Neural crest cell (in vitro differentiated cells): ENCODE measurements at places on chromosomes 1 and 21.

GRCh38 chr1:87111659-87112371, 197.4 kb downstream of the HS2ST1 start:
- DNase-seq = no peak

DNA sequence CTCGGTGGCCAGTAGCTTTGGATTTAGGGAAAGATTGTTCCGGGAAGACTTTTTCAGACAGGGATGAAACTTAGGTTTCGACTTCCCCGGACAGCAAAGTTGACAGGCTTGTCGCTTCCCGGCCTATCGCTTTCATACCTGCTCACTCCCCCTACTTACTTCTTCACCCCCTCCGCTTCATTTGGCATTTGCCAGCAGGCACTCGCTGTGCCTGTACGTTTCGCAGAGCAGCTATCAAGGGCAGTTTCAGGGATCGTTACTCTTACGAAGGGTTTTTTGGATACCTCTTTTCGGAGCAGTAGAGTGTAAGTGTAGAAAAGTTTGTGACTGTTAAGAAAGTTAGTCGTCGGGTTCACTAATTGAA, 393 bp downstream of the BLZF1 start:
- DNase-seq = peak; percentile 5

GRCh38 chr1:46218443-46218842, 15.3 kb downstream of the LURAP1 start:
- DNase-seq = no peak

DNA sequence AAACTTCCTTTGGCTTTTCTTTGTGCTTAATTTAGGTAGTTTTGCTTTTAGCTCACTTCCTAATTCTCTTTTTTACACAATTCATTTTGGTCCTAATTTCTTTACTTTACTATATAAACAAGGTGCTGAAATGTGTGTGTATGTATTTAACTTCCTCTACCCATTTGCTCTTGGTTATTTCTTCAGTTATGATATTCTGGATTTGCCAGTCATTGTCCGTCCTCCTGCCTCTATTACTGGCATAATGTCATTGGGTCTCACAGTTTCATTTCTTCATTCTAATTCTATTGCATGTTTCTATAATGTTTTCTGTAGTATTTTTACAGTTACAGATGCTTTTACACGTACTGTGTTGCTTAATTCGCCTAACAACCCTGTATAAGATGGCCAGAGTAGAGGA, 96.2 kb downstream of the ZMYM4 start:
- DNase-seq = no peak

DNA sequence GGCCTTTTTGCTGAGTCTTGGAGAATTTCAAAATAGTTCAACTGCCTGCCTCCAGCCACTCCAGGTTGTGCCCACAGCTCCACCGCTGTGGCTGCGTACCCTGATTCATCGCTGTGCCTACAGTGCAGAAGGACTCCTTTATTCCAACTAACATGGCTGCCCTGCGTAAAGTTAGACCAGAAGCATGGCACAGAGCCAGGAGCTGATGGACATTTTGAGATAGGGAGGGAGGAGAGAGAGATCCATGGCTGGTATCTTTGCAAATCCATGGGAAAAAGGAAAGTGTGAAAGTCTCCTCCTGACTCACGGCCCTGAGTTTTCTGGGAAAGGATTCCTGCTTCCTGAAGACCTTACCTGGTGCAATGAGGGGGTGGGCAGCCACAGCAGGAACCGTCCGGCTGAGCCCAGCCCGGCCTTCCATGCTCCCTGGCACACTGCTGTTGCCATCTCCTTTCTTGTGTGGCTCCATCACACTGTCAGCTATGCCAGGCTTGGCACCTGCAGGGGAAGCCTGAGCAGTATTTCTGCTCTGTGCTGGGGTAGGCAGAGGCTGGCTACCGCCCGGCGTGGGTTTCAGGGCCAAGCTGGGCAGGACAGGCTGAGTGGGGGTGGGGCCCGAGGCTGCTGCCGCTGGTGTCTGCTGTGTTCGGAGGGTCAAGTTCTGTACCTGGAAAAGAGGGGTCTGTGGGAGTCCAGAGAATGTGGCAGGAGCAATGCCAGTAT, 46.0 kb upstream of the A3GALT2 start:
- no peak for DNase-seq

DNA sequence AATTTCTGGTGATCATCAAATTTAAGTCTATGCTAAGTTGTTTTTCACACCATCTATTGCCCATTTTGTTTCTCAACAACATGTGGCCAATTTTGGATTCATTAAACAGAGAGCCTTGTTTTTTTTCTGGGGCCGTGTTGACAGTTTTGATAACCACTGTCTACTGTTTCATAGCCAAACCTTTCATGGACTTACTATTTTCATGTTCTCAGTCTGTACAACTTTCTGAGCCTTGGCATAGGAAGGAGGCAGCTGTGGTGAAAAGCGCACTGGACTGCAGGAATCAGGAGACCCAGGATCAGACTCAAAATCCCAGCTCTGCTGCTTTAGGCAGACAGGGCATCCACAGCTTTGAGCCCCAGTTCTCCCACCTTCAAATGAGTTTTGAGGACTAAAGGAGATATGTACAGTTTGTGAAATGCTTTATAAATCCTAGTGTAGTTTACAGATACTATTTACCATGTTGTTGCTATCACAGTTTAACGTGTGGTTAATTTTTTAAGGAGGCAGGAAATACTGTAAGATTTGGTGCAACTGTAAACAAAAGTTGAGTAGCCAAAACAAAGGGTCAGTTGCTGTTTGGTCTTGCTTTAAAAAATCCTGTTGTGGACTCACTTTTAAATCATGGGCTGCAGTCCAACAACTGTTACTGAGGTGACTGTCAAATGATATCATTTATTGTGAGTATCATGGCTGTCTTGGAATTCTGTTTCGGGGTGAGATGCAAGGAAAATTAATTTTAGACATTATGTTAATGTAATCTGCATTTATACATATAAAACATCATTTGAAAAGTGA, 2.9 kb downstream of the MACO1 start:
- no peak for DNase-seq

GRCh38 chr1:25760871-25761270, 39.1 kb upstream of the SELENON start:
- no peak for DNase-seq

- no peak for DNase-seq
Measured at GRCh38 chr1:187763465-187763864, 934.7 kb downstream of the PLA2G4A start.

- DNase-seq = no peak
Measured at GRCh38 chr1:21292984-21293536, 2.8 kb upstream of the ECE1 start.

GRCh38 chr1:220544901-220545303, 17.0 kb downstream of the MARK1 start:
- DNase-seq = no peak

DNA sequence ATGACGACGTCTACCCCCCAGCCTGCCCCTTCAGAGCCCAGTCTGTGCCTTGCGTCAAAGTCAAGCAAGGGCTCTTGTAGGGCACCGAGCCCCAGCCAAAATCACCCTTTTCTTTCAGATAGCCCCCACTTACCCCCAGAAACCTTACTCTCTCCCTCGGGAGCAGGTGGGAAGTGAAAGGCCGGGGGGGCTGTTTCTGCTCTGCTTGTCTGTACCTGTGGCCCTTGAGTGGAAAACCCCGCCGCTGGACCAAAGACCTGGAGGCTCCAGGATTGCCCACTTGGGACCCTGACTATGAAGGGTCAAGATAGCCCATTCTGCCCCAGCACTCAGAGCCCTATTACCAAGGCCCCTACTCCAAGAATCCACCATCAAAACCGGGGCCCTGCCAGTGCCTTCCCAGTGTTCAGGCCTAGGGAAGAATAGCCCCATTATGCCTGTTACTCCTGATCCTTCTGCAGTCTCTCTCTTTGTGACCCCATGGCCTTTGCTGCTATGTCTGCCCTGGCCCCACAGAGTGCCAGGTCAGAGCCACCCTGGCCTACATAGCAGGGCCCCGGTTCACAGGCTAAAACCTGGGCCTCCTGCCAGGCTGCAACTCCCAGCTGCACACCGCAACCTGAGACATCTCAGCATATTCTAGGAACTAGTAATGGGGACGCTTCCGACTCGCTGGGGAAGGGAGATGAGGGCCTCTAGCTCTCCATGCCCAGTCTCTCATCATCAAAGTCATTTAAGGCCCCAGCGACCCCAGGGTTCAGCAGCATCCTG, 22.2 kb upstream of the HPDL start:
- DNase-seq = no peak

DNA sequence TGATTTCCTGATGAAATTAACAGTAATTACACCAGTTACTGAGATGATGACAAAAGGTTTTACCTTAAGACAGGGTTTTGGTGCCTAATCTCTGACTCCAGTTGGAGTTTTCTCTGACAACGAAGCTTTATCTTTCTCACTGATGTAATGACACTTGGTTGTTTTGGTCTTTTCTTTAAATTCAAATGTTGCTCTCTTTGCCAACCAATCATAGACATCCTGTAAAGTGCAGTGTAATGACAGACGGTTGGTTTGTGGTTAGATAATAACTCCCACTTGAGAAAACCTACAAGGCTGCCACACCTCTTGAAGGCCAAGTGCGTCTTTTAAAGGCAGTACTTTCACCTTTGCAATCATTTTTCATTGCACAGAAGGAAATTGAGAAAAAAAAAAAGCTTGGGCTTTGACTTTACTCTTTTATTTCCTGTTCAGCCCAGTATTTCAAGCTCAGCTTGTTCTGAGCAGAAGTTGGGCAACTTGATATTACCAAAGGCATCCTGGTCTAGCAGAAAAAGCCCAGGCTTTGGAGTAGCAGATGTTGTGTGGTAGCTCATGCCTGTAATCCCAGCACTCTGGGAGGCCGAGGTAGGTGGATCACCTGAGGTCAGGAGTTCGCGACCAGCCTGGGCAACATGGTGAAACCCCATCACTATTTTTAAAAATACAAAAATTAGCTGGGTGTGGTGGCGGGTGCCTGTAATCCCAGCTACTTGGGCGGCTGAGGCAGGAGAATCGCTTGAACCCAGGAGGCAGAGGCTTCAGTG, 14.9 kb downstream of the PDIK1L start:
- no peak for DNase-seq

DNA sequence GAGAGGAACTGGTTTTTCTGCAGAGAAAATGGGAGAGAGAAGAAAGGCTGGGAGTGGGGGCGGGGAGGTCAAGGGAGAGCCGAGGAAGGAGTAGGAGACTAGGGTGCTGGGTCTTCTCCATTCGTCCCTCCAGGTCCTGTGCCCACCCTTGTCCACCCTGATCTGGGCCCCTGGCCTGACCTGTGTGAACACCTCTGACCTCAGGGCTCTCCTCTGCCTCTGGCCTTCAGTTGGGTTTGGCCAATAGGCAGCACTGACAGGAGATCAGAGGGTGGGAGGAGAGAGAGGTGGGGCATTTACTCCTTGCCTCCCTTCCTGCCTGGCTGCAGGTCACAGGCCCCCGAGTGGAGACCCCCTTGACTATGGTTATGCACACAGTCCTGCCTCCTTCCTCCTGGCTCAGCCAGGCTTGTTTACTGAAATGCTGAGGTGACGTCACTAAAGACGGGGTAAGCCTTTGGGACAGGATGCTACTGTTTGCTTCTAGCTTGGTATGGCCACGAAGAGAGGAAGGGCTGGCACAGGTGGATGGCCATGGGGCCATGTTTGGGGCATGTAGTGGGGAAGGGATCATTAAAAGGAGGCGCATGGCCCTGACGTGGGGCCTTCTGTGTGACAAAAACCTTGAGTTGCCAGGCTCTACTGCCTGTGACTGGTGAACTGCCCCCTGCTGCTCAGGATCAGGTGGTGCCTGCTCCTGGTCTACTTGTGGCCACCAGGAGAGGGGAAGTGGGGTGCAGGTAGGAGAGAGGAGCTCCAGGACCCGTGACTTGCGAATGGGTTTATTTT, 248.7 kb upstream of the CSF3R start:
- no peak for DNase-seq

- no peak for DNase-seq
Measured at GRCh38 chr1:198977909-198978308, 339.1 kb downstream of the PTPRC start.
